Ecto neural progenitor cell (in vitro differentiated cells): ENCODE measurements at places on chromosomes 2 and 18.

DNA sequence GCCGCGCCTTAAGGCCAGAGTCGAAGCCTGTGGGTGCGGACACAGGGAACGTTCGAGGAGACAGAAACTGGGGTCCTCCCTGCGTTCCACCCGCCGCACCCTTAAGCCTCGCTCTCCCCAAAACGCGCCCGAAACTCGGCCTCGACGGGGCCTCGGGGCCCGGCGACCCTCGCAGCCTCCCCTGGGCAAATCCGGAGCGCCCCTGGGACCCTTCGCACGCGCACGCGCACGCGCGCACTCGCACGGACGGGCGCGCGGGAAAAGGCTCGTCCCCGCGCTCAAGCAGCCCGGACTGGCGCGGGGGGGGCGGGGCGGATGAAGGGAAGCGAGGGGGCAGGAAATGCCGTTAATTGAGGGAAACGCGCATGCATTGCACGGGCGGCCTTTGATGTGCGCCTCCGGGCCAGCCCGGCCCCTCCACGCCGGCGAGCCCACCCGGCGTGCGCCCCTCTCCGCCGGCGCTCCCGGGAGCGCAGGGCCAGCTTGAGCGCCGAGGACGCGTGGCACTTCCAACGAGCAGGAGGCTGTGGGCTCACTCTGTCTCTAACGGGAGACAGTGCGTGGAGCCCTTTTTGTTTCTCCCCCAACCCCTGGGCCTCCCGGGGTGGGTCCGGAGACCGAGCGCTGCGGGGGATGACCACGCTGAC, 5.4 kb upstream of the SALL3 start:
- peak; percentile 58 for DNase-seq

DNA sequence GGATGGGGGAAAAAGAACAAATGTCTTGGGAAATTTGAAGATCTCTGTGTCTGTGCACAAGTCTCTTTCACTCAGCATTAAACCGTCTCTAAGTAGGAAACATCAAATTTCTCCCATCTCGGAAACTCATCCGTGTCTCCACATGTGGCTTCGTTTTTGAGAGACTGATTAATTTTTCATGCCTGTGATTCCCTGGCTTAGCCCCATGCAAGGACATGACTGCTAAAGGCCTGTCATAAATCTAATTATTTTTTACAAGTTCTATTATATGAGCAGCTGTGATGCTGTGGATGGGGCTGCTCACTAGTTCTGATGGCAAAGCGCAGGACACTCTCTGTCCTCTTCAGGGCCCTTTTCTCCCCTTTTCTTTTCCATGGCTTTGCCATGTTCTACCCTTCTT, 129.1 kb downstream of the RGPD3 start:
- no peak for DNase-seq

DNA sequence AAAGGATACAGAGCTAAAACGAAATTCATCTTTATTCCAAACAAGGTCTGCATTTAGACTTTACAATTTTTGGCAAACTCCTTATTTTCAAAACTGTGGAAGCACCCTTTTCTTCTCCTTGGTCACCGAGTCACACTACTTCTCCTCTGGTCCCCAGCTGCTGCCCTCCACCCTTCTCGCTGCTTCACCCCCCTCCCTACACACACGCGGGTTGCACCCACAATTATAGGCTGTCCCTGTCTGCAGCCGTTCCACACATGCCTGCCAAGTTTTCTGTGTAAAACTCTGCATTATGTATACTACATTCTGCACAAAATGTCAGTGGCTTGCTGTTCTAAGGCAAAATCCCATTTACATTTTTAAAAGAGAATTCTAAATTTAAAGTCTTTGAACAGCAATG, 63.5 kb downstream of the PTPN2 start:
- no peak for DNase-seq

DNA sequence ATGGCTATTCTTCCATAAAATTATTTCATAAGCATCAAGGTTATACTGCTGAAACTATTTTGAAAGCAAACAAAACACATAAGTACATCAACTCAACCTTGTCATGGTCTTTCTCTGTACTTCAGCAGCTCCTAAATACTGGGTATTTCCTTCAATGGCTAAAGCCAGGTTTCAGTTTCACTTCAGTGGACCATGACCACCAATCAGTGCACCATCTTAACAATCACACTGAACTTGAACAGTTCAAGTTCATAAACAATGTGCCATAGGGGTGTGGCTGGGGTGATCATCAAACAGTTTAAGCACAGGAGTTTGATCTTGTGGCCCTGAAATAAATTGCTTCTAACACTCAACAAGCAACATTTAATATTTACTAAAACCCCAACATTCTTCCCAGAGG, 124.1 kb upstream of the FIGN start:
- DNase-seq: no peak

- DNase-seq: no peak
Observed at GRCh38 chr18:49651033-49651432, 89.2 kb downstream of the LIPG start.

GRCh38 chr2:219183151-219183772, 5.2 kb downstream of the RETREG2 start:
- DNase-seq: no peak

DNA sequence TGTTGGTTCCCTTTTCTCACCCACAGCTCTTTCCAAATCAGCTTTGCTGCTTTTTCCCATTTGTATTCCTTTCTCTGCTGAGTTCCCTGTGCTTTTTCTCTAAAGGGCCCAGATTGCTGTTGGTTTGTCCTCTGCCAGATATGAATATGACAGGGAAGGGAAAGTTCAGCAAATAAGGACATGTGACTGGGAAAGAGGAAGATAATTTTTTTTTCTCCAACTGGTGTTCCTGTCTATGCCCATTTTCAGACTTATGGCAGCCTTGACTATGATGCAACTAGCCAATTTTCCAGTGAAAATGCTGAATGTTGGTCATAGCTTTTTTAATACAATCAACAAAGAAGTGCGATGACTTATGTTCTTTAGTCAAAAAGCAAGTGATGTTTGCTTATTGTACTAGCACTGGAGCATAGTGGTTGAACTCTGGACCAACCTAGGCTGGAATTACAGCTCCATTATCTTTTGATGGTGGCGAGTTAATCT, 7.7 kb downstream of the MDH1 start:
- DNase-seq: no peak

DNA sequence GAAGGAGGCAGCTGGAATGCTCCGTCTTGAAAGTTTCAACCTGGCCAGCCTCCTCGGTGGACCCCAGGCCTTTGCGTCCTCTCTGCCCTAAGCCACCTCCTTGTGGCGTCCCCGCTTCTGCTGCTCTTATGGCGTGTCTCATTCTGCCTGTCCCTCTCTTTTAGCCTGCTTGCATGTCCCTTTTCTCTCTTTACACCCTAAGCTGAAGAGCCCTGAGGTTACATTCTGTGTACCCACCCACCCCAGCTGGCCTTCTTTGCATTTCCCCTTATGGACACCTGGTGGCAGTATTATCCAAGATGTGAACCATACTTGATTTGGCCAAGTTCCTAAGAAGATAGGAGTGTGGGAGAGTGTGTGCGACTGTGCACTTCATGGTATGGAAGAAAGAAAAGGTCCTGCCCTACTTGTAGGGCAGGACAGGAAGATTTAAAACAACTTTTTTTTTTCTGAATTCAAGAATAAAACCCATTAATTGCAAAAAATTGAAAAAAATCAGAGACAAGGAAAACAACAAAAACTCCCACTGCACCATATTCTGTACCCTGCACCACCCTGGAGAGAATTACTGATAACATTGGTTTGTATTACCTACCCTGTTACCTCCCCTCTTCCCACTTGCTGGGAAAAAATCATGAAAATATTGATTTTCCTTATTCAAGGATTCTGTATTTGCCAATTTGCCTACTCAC, 77.4 kb downstream of the DYSF start:
- DNase-seq: peak; percentile 67

- no peak for DNase-seq
Observed at GRCh38 chr2:191274413-191274815, 29.2 kb downstream of the MYO1B start.

- no peak for DNase-seq
Observed at GRCh38 chr2:28414583-28414982, 21.9 kb downstream of the FOSL2 start.

GRCh38 chr2:69306822-69307578, 80.0 kb downstream of the GFPT1 start:
- DNase-seq: peak; percentile 90

GRCh38 chr18:574865-575645, 5.1 kb upstream of the CETN1 start:
- DNase-seq: no peak

GRCh38 chr2:242046206-242046826, 176.8 kb downstream of the RTP5 start:
- DNase-seq: no peak

GRCh38 chr2:55269645-55269990, 587 bp upstream of the MTIF2 start:
- DNase-seq: no peak

GRCh38 chr2:6069381-6069780, 377.2 kb downstream of the SOX11 start:
- DNase-seq: no peak

- DNase-seq: no peak
Observed at GRCh38 chr2:45943219-45944044, 292.0 kb downstream of the PRKCE start.

DNA sequence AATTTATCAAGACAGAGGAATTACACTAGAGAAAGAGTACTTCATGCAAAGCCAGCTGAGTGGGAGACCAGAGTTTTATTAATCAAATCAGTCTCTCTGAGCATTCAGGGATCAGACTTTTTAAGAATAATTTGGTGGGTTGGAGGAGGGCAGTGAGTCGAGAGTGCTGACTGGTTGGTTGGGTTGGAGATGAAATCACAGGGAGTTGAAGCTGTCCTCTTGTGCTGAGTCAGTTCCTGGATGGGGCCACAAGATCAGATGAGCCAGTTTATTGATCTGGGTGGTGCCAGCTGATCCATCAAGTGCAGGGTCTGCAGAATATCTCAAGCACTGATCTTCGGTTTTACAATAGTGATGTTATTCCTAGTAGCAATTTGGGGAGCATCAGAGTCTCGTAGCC, 21.4 kb upstream of the PDCL3 start:
- no peak for DNase-seq

DNA sequence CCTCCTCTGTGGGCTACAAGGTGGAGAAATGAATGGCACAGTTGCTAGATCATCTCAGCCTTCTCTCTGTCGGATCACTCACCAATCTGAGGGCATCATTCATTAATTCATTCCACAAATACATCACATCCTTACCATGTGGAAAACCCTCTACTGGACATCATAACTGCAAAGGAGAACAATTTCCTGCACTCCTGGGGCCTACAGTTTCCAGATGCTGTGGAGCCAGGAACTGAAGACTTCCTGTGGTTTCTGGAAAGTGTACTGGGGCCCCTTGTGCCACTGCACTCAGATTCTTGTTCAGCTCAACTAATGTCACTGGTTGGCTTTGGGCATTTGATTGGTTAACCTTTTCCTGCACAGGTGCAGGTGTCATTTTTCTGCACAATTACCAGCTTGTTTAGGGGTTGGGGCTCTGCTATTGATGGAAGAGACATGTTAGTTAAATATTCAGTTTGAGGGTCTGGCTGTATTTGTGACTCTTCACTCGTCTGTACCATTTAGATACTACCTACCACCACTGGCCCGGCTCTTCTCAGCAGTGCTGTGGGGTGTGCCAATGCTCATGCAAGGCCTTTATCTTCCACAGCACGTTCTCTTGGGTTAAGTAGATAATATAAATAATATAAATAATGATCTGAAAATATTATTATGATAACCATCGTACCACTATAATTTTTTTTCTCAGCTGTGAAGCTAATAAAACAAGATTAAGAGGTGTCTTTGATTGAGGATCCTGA, 427.3 kb downstream of the TSN start:
- DNase-seq: no peak

DNA sequence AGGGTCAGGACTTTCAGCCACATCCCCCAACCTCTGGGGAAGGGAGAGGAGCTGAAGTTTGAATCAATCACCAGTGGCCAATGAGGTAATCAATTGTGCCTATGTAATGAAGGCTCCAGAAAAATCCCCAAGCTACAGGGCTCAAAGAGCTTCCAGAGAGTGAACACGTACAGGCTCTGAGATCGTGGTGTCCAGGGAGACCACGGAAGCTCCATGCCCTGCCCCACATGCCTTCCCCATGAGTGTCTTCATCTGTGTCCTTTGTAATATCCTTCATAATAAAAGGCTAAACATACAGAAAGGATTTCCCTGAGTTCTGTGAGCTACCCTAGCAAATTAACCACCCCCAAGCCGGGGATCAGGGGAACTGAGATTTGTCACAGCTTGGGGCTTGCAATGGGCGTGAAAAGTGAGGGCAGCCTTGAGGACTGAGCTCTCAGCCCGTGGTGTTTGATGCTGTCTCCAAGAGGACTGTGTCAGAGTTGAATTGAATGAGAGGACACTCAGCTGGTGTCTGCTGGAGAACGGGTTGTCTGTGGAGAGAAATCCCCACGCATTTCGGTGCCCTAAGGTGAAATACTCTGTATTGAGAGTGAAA, 25.5 kb upstream of the TUBB6 start:
- no peak for DNase-seq

GRCh38 chr2:47075361-47076125, 79.6 kb downstream of the STPG4 start:
- DNase-seq: no peak

GRCh38 chr2:100476606-100477005, 6.3 kb downstream of the NMS start:
- DNase-seq: no peak

DNA sequence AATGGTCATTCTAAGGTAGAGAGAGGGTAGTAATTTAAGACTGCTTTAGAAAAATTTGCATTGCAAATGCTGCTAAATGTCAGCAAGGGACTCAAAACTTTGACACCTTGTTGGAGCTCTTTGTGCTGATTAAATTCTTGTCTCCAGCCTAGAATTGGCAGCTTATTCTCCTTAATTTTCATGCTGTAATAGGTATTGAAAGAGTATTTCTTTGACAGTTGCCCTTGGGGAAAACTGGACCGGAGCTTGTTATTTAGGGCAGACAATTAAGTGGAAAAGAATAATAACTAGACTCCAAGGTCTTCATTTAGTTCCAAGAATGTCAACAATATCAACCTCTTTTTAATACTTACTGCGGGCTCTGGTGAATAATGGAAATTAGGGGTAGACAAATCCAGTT, 264.0 kb downstream of the TPGS2 start:
- DNase-seq: no peak

DNA sequence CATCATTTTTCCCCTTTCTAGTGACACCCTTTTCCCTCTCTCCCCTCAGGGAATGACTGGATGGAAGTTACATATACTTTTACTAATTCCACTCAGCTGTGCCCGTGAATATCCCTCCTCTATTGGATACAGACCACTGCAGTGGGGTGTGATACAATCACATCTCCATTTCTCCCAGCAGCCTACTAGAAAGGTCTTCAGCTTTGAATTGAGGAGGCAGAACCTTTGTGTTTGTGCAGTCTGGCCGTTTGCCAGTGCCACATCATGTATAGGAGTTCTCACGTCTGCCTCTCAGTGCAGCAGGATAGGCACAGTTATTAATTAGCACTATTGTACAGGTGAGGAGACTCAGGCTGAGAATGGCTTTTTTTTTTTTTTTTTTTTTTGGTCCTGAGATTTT, 16.4 kb downstream of the TNFRSF11A start:
- no peak for DNase-seq
